ENCODE measurements at places on chromosomes 4 and X.

GRCh38 chrX:153744210-153745066, 19.6 kb upstream of the PLXNB3 start:
- DNase-seq = no peak

GRCh38 chr4:1187182-1187581, 14.8 kb upstream of the SPON2 start:
- no peak for DNase-seq

GRCh38 chr4:8185930-8186329, 13.2 kb upstream of the SH3TC1 start:
- peak; percentile 49 for DNase-seq

DNA sequence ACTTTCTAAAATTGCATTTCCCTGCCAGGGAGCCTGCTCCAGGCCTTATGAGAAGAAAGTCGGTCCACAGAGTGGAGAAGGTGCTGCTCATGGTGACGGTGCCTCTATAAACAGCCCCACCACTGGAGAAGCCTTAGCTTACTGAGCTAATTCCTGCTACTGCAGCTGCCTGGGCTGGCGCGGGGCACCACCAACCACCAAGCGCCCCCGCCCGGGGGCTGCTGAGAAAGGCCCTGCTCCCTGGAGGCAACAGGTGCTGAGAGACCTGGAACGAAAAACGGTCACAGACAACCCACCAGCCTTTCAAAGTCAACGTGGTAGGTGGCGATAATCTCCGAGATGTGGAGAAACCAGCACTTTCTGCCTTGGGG, 2.9 kb downstream of the HCFC1 start:
- no peak for DNase-seq

GRCh38 chr4:106893395-106893881, 142.7 kb downstream of the DKK2 start:
- no peak for DNase-seq

DNA sequence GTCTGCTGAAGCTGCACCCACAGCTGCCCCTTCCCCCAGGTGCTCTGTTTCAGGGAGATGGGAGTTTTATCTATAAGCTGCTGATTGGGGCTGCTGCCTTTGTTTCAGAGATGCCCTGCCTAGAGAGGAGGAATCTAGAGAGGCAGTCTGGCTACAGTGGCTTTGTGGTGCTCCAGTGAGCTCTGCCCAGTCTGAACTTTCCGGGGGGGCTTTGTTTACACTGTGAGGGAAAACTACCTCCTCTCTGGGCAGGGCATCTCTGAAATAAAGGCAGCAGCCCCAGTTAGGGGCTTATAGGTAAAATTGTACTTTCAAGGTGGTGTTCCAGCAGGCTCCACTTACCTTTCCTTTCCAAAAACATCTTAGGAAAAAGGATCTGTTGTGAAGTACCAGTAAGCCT, 242.2 kb downstream of the SPRY1 start:
- DNase-seq = no peak

- no peak for DNase-seq
These were observed 1533.5 kb upstream of the ADGRL3 start for GRCh38 chr4:59666645-59667044.

DNA sequence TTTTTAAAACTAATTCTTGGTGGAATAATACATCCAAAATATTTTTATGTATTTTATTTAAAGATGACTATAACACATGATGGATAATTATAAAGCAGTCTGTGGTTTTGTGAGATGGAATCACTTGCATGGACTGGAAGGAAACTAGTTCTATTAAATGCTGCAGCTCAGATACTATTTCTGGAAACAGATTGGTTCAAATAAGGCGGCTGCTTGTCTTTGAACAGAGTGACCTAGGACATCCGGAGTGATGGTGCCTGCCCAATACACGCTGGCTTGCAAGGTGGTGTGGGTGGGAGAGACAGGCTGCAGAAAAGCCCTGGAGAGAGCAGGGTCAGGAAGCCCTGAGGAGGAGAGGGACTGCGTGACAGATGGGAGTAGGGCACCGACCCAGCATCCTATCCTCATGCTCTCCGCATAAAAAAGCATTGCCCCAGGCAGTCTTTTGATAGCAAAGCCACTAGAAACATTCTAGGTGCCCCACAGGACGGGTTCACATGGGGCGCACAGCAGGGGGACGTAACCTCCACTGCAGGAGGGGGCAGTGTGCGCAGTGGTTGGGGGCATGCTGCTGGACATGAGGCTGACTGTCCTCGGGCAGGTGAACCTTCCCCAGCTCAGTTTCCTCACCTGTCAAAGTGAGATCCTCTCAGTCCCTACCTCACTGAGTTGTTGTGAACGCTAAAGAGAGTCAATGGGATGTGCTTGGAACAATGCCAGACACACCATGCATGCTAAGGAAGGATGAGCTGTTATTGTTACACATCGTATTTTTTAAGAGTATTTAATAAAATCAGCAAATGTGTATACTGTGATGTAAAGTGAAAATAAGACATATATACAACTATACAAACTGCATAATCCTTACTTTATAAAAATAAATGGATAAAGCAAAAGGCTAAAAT, 71.3 kb downstream of the EVC2 start:
- no peak for DNase-seq

- no peak for DNase-seq
These were observed 128.8 kb downstream of the RAB28 start for GRCh38 chr4:13355111-13355880.

DNA sequence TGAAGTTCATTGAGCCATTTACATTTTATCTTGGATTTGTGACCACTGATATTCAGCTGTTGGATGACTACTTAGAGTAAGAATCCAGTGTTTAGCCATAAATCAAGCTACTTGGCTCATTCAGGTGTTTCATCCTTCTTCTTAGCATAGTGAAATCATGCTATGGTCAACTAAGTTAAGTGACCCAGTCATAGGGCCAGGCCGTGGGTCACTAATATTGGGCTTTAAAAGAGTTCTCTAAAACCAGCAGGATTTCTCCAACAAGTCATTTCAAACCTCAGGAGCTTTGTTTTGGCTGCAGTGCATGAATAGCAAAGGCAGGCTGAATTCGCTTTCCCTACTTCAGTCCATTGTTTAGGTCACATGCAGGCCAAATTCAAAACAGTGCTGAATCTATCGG, 181.0 kb downstream of the MAML3 start:
- DNase-seq = no peak

DNA sequence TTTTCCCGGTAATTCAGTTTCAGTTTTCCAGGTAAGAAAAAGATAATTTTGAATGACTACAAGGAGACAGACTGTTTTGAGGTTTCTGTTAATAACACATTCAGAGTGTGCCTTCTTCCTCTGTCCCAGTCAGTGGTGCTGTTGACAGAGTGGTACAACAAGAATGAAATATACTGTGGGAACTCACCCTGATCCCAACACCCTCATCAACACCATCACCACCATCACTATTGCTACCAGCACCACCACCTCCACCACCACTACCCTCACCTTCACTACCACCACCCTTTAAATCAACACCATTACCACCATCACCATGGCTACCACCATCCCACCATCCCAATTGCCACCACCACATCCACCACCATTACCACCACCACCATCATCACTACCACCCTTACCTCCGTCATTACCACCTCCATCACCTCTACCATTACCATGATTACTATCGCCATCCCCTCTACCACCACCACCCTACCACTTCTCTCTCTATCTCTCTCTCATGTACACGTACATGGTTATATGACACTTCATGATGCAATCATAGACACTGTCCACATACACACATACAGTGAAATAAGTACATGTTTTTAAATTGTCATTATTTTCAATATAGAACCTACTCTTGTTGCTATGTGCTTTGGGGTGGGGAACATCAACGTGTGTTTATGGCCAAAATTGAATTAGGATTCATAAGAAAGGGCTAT, 91.5 kb downstream of the MAMLD1 start:
- no peak for DNase-seq

DNA sequence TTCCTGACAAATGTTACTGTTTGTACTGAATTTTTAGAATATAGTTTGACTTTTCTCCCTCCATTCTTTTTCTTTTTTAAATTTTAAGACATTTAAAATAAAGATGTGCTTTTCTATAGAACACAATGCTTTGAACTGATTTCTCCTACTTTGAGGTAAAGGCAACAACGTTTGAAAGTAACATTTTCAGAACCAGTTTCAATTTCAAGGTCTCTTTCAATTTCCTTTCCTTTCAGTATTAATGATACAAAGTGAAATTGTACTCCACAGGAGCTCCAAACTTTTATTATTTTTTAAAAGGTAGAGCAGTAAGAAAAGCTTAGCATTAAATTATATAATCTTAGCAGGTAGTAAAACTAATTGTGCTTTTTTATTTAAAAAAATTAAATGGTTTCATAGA, 54.9 kb downstream of the NDST4 start:
- no peak for DNase-seq

DNA sequence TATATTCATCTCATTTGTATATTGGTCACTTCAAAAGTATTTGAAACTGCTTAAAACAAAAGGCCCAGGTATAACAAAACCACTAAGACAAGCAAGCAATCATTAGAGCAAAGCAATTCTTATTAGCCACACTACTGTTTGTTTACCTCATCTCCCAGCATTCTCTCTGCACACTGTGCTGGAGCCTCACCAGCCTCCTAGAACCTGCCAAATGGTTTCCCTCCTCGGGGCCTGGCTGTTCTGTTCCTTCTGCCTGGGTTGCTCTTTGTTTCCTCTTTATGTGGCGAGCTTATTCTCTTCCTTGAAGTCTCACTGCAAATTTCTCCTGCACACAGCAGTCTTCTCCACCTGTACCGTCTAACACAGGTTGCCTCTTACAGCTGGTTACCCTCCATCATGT, 67.5 kb upstream of the MND1 start:
- peak; percentile 31 for DNase-seq

GRCh38 chrX:111608724-111609123, 72.2 kb upstream of the ALG13 start:
- DNase-seq = no peak

- no peak for DNase-seq
These were observed 9.8 kb downstream of the TSPAN5 start for GRCh38 chr4:98648602-98649001.

DNA sequence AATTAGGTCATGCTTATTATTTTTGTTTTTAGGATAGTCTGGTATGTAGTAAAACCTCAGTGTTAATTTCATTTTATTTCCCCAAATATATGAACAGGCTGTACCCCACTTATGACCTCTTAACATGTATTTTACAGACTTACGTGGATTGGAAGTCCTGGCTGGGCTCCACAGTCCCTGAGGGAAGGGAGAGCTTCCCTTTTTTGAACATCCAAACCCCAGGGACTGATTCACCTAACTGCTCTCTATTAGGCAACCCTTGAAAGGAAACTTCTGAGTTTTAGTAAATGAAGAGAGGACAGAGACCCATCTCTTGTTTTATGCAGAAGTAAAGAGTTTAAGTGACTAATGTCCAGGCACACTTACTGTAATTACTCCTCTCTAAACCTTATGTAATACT, 233.1 kb upstream of the SPRY1 start:
- DNase-seq = no peak

DNA sequence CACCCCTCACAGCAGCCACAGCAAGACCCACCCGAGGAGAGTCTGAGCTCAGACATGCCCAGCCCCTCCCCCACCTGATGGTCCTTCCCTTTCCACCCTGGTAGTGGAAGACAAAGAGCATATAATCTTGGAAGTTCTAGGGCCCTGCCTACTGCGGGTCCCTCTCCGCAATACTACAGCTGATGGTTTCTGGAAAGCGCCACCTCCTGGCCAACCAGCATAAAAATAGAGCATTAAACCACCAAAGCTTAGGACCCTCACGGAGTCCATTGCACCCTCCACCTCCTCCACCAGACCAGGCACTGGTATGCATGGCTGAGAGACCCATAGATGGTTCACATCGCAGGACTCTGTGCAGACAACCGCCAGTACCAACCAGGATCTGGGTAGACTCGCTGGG, 78.2 kb downstream of the SH3BGRL start:
- DNase-seq = no peak

GRCh38 chr4:4647041-4647440, 105.2 kb upstream of the STX18 start:
- DNase-seq = no peak

DNA sequence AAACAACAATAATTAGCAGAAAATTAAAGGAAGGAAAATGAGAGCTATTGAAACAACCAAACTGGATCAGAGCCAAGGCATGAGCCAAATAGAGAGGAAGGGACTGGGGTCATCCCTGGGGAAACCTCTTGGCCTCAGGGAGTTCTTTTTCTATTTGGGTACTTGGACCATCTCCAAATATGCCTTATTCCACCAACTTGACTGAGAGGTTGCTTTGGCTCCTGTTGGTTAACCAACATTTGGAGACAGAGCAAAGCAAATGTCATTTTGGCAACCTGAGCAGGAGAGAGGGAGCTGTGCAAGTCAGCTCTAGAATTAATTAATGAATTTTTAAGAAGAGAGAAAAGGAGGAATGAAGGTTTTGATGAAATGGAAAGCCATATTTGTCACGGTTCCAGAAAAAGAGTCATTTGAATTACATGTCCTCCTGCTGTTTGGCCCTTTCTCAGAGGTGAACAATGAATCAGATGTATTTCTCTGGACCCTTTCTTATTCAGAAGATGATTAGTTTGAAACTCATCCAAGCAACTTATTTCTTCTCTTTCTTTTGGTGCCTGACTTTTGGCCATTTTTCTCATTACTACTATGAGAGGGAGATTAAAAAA, 119.1 kb downstream of the CNKSR2 start:
- no peak for DNase-seq

DNA sequence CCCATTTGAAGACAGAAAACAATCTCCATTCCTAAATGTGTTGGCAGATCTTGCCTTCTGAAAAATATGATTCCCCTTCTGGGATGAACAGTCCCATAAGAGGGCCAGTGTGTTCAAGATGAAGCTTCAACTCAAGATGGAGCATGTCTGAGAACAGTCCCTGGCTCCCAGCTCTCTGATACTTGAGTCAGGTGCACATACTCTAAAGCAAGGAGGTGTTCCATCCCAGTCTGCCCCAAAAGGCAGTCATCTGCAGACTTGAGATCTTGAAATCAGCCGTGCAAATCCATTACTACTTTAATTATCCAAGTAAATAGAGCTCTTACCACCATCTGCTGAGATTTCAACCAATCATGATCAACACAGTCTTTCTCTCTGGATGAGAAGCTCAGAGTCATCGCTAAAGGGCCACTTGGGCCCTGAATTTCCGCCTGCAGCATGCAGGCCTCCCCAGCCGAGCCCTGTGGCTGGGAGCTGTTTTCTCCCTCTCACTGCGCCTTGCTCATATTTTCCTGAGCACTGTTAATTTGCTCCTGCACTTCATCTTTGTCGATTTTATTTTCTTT, 22.2 kb downstream of the CCDC149 start:
- DNase-seq = no peak

DNA sequence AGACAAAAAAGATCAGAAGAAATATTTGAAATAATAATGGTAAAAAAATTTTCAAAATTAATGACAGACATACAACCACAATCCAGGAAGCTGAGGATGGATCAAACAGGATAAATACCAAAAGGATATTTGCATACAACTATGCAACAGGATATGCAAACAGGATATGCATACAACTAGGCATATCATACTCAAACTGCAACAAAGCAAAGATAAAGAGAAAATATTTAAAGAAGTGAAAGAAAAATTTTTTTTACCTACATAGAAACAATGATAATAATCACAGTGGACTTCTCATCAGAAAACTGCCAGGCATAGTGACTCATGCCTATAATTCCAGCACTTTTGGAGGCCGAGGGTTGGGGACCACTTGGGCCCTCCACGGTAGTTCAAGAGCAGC, 11.3 kb upstream of the DHX15 start:
- no peak for DNase-seq
